ENCODE measurements at places on chromosomes 1 and 21.
A peak's percentile ranks its signal among the peaks of the same experiment; 100 is the strongest.

- DNase-seq = no peak
Observed at GRCh38 chr21:15084668-15085067, 19.9 kb upstream of the NRIP1 start.

- DNase-seq = peak; percentile 20
Observed at GRCh38 chr1:60108196-60108595, 34.6 kb upstream of the C1orf87 start.

- no peak for DNase-seq
Observed at GRCh38 chr1:100851726-100852125, 42.9 kb downstream of the EXTL2 start.

- DNase-seq = peak; percentile 60
Observed at GRCh38 chr1:22374001-22374400, 77.7 kb upstream of the ZBTB40 start.

GRCh38 chr1:183937611-183938010, 99.9 kb downstream of the COLGALT2 start:
- DNase-seq = no peak

GRCh38 chr1:9649769-9650168, 1.8 kb upstream of the PIK3CD start:
- DNase-seq = no peak
